ENCODE measurements at places on chromosomes 2 and 18. TPM values are rescaled to one million over a fixed set of nuclear protein-coding genes. Genes with fewer than 3 reads are reported as not detected.

Gene GAD1
- total RNA-seq: 0.05 TPM

Gene EMILIN2
- total RNA-seq: 4.8 TPM

Gene CYP1B1
- total RNA-seq: 33.4 TPM

Gene CNRIP1
- 12.8 TPM for total RNA-seq

Gene OSR1
- total RNA-seq: 14.8 TPM

Gene FARSB
- total RNA-seq: 11.1 TPM

Gene AGXT
- total RNA-seq: not detected

Gene CCDC74A
- total RNA-seq: 6.4 TPM

Gene ALKAL2
- 1.2 TPM for total RNA-seq

Gene CRYGD
- not detected for total RNA-seq

Gene CPO
- 0.27 TPM for total RNA-seq

Gene SERPINB13
- 15.4 TPM for total RNA-seq

Gene CPLX4
- total RNA-seq: not detected

Gene TXNDC2
- not detected for total RNA-seq
